ENCODE measurements at places on chromosomes 2 and 18.

- DNase-seq: no peak
Measured at GRCh38 chr18:13762690-13763439, 36.4 kb downstream of the RNMT start.

DNA sequence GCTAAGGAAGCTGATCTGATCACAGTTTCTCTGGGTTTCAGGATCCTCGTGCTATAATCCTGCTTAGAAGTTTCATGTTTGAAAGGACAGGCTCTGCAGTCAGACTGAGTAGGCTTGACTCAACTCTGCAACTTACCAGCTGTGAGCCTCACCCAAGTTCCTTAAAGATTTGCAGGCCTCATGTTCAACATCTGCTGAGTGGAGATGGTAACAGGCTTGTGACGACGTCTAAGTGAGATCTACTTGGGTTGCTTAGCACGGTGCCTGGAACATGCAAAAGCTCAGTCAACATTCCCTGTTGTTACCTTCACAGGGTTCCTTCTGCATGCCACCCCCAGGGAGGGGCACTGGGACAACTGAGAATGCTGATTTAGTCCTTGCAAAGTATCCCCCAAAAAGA lies 164.2 kb downstream of the C1D start:
- DNase-seq: no peak

DNA sequence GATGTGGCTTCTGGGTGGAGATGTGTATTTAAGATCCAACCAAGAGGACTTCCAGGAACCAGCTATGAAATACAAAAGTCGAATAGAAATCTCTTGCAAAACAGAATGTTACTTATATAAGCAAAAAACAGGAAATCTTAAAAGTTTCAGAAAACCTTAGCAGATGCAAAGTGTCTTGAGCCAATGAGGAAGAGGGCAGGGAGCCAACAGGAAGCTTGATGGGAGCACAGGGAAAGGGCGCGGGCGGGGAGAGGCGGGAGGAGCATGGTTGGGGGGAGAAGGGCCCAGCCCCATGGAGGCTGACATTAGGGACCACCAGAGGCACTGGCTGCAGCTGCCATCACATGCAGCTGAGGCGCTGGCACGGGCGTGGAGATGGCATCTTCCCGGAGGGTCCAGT lies 203.3 kb downstream of the SNTG2 start:
- no peak for DNase-seq

DNA sequence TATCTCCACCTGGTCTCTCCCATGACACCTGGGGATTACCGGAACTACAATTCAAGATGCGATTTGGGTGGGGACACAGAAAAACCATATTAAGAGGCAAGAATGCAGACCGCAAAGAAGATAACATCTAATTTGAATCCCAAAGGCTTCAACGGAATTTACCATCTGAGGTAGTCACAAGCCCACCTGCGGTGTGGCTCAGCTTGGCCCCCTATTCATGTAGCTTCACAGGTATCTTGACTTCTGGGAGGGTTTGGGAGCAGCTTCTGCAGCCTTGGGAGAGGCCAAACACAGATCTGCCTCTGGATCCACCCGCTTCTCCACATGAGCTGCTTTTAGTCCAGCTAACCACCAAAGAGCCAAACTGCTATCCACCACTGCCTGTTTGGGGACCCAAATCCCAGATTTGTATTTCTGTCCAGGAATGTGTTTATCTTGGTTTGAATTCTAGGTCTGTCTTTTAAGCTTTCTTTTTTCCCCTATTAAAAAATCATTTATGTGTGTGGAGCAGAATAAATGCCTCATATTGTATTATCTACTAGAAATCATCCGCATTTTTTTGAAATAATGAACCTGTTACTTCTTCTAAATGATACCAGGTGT lies 247.6 kb downstream of the DLGAP1 start:
- DNase-seq: no peak

- DNase-seq: no peak
Measured at GRCh38 chr2:59575191-59575590, 978.3 kb downstream of the BCL11A start.

GRCh38 chr2:241228081-241228859 lies 39.8 kb downstream of the ANO7 start:
- DNase-seq: no peak

- DNase-seq: no peak
Measured at GRCh38 chr2:224937887-224938286, 104.4 kb downstream of the DOCK10 start.

- DNase-seq: no peak
Measured at GRCh38 chr18:33128581-33128980, 311.9 kb downstream of the CCDC178 start.

- no peak for DNase-seq
Measured at GRCh38 chr2:176146101-176146500, 5.2 kb upstream of the HOXD4 start.

DNA sequence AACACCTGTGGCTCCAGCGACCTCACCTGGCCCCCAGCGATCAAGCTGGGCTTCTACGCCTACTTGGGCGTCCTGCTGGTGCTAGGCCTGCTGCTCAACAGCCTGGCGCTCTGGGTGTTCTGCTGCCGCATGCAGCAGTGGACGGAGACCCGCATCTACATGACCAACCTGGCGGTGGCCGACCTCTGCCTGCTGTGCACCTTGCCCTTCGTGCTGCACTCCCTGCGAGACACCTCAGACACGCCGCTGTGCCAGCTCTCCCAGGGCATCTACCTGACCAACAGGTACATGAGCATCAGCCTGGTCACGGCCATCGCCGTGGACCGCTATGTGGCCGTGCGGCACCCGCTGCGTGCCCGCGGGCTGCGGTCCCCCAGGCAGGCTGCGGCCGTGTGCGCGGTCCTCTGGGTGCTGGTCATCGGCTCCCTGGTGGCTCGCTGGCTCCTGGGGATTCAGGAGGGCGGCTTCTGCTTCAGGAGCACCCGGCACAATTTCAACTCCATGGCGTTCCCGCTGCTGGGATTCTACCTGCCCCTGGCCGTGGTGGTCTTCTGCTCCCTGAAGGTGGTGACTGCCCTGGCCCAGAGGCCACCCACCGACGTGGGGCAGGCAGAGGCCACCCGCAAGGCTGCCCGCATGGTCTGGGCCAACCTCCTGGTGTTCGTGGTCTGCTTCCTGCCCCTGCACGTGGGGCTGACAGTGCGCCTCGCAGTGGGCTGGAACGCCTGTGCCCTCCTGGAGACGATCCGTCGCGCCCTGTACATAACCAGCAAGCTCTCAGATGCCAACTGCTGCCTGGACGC lies 4.9 kb downstream of the GPR35 start:
- no peak for DNase-seq

DNA sequence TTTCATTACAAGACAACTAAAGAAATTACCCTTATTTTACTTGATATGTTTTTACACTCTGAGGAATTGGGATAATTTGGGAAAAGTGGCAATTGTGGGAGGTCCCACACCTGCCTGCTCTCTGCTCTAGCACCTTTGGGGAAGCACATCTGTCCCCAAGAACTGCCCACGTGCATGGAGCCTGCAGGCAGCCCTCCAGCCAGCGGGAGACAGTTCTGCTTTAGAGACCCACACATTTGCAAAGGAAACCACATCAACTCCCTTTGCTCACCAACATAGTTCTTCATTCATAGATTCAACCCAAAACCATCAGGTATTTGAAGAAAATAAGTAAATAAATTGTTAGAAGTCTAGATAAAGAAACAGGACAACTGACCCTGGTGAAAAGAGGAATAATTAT lies 239.9 kb upstream of the ID2 start:
- DNase-seq: no peak

- peak; percentile 2 for DNase-seq
Measured at GRCh38 chr18:79680100-79680879, 687 bp downstream of the CTDP1 start.

DNA sequence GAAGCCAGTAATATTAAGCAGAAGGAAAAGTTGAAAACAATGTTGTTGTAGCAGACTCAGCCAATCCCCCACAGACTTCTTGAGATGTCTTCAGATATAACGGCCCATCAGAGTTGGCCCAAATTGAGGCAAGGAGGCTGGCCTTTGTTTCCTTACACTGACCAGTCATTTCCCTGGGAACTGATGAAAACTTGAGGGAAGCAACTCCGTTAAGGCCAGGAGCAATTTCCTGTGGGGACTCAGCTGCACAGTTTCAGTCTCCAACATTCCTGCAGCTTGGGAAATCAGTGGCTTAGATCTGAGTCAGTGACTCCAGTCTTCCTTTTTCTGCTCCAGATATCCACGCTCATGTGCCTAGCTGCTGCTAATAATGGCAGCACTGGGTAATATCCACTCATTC lies 75.7 kb downstream of the FTCDNL1 start:
- DNase-seq: no peak

GRCh38 chr18:35201256-35201931 lies 39.4 kb upstream of the ZNF397 start:
- DNase-seq: no peak

- no peak for DNase-seq
Measured at GRCh38 chr18:68665628-68666027, 49.3 kb downstream of the TMX3 start.

GRCh38 chr2:184620367-184620766 lies 22.0 kb downstream of the ZNF804A start:
- no peak for DNase-seq

DNA sequence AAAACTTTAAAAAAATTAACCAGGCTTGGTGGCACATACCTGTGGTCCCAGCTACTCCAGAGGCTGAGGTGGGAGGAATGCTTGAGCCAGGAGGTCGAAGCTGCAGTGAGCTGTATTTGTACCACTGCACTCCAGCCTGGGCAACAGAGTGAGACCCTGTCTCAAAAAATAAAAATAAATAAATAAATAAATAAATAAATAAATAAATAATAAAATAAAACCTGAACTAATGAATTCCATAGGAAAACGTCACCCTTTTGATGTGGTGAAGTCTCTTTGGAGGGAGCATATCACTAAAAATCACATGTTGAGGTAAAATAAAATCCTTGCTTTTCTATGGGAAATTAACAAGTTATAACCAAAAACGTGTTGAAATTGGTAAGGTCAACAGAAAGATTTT lies 29.6 kb upstream of the ITGAV start:
- no peak for DNase-seq

- DNase-seq: no peak
Measured at GRCh38 chr18:44997174-44997573, 316.5 kb downstream of the SETBP1 start.

- no peak for DNase-seq
Measured at GRCh38 chr2:12602661-12603060, 114.1 kb upstream of the TRIB2 start.

GRCh38 chr2:36356990-36357846 lies 1.6 kb downstream of the CRIM1 start:
- DNase-seq: no peak

DNA sequence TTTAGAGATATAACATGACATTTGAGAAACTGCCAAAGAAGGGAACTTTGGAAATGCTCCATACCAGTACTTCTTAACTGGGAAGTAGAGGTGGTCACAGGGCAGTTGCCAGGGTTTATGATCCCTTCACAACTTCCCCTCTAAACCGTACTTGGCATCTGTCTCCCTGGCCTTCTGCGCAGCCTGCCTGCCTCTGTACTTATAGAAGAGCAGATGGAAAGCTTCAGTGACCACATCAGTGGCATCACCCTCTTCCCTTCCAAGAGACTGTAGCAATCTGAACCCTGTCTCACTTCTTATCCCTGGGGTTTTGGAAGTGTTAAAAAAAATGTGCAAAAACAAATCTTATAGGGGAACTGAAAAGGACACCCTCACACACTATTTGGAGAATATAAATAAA lies 64.1 kb downstream of the EIF2AK3 start:
- DNase-seq: no peak

DNA sequence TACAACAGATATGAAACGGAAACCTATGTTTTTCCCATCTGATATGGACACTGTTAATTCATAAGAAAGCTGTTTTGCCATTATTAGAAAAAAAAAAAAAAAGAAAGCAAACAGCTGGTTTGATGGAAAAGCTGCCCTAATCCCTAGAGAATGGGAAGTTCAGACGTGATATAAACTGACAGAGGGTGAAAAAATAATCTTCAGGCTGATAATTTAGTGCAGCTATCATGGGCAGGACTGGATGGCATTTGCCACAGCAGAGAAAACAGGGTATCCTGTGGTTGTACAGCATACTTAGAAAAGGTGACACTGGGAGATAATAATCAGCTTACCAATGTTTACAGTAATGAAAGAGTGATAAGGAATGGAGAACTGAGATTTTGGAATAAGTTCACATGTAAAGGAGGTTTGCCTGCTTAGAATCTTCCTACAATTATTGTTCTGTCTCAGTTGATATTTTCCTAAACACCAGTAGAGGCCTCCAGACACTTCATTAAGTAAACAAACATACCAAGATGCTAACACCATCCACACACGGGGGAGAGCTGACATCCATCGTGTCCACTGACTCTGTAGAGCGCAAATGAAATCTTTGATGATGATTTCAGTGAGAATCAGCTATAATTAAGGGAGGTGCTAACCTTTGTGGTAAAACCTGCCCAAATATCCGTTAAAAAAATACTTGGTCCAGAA lies 211.6 kb upstream of the MMADHC start:
- DNase-seq: peak; percentile 72

- DNase-seq: no peak
Measured at GRCh38 chr2:67727623-67728022, 330.5 kb downstream of the ETAA1 start.

GRCh38 chr2:233772153-233772552 lies 6.0 kb upstream of the MROH2A start:
- DNase-seq: no peak

DNA sequence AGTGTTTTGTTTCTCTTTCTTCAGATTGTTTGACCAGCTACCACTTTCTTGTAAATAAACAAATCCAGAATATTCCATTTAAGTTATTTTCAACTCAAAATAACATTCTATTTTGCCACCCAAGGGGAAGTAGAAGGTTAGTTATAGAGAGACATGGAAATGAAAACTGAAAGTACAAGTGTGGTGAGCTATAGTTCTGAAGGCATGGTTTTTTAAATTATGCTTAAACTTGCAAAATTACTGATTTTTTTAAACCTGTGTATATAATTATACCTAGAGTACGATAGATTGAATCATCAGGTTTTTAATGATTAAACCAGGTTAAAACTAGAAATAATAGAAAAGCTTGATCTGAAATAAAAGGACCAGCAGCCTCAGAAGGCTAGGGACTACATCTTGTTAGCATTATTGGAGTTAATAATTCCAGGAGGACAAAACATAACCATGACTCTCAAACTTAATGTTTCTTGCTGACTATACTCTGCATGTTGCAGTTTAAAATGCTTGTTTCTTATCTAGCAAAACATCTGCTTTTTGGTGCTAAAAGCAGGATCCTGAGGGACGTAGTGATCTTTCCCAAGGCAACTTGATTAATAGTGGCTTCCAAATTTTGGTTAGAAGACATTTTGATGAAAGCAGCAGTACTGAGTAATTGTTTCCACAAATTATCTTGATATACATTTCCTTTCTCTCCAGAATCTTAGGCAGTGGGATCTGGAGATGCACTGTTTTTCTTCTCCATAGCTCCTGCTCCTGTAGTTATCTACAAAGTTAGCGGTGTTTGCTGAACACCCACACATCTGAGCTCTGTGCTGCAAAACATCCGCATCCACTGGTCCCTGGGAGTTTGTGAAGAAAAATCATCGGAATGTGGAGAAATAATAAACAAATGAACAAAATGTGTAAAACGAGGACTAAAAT lies 327.2 kb upstream of the PKDCC start:
- DNase-seq: no peak

GRCh38 chr2:130346741-130347066 lies 4.0 kb downstream of the IMP4 start:
- no peak for DNase-seq

Measured in NCI-H2227 treated with DMSO at 0.1 percent for 48 hours (cell line).